ENCODE measurements at places on chromosomes 2 and 18. TPM values are rescaled to one million over a fixed set of nuclear protein-coding genes. Genes with fewer than 3 reads are reported as not detected.

Gene GKN2
- not detected for total RNA-seq

Gene OSR1
- not detected for total RNA-seq

DNA sequence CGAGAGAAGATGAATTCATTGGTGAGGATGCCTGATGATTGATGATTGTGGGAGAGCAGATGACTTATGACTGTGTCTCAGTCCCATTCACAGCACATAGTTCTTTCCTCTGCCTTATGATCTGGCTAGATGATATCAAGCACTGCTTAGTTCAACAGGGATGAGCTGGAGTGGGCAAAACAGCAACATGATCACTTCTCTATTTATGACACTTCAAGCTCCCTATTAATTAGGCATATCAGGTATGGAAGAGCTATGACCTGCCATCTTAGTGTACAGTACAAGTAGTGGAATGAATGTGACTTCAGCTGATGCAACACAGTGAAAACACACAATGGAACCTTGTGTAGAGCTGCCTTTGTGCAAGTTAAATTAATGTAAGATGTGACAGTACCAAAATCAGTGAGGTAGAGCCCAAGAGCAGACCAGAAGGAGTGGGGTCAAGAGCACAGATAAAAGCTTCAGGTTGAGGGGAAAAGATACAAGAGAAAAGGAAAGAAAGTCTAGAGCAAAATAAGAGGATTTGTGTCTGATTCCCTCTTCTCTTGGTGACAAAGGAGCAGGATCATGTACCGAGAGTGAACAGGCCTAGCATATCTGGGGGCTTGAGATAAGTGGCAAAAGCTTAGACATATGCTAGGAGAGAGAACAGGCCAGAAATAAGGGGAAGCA lies 93.0 kb upstream of the MYO3B start:
- DNase-seq: no peak

- peak; percentile 73 for DNase-seq
Measured at GRCh38 chr18:29840089-29840488, 1202.5 kb downstream of the DSC3 start.

- no peak for DNase-seq
Measured at GRCh38 chr2:139427164-139427563, 647.0 kb upstream of the NXPH2 start.
